ENCODE measurements at places on chromosomes 12 and 14. TPM values are rescaled to one million over a fixed set of nuclear protein-coding genes. Genes with fewer than 3 reads are reported as not detected.

The CIROP gene
- not detected for total RNA-seq

GRCh38 chr12:87233671-87234070 lies 795.5 kb downstream of the C12orf50 start:
- DNase-seq: peak; percentile 28

- peak; percentile 67 for DNase-seq
Observed at GRCh38 chr12:53219292-53219955, 12.4 kb upstream of the ITGB7 start.

DNA sequence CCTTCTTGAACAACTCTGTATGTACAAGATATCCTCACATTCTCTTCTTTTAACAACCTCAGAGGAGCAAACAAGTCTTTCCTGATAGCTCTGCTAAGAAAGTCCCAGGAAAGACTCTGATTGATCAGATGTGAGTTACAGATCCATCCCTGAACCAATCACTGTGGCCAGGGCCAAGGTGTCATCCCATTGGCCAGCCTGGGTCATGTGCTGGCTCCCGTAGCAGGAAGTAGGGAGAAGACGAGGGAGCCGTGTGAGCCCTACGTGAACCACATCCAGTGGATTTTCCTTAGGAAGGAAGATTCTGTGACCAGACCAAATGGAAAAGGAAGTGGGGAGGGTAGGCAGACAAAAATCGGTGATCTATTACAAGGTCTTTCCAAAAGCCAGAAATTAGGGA lies 5.6 kb downstream of the P2RX7 start:
- DNase-seq: no peak

DNA sequence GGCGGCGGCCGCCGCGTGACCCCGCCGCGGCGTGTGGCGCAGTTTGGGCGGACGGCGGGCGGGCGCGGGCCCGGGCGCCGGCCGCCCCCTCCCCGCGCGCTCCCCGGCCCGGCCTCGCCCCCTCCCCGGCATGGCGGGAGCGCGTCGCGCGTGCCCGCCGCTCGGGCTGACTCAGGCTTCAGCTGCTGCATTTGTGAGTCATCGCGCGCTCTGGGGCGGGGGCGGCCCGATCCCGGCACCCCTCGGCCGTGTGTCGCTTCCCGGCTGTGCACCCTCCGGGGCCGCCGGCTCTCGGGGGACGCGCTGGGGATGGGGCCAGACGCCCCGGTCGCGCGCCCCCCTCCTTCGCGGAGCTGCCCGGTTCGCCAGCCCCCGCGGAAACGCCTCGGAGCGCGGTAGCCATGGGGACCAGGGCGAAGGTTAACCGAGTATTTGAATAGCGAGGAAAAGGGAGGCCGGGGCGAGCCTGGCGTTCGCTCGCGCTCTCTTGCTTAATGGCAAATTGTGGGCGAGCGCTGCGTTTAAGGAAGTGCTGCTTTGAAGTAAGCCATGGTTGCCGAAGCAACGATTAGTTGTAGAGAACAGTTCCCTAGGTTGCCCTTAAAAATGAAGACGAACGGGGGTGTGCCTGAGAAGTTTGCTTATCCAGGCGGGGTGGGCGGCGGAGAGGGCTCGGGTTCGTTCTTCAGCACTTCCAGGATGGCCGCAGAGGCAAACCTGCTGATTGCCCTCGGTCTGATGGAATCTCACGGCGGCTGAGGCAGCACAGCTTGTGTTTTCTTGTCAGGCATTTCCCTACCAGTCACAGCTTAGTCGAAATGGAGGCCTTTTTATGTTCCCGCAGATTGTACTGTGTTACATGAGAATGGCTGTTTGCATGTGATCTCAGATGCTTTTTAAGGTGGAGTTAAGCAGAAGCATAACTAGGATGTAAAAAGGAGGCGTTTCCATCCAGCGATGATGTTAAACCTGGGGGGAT lies 896 bp downstream of the EIF5 start:
- DNase-seq: peak; percentile 76

DNA sequence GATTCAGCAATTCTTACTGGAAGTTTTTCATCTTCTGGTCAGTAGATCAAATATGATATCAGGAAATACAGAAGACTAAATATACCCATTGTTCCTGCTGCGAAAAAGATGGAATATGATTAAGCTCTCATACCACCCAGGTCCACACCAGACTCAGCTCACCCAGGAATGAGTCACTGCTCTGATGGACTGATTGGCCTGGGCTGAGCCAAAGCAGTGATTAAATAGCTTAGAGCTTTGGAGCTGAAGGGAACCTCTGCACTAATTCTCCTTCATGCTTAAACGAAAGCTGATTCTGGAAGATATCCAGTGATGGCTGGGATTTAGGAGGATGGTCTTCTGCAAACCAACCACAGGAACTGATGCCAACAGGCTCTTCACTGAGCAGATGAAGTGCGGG lies 62.0 kb upstream of the SYT1 start:
- DNase-seq: peak; percentile 8

DNA sequence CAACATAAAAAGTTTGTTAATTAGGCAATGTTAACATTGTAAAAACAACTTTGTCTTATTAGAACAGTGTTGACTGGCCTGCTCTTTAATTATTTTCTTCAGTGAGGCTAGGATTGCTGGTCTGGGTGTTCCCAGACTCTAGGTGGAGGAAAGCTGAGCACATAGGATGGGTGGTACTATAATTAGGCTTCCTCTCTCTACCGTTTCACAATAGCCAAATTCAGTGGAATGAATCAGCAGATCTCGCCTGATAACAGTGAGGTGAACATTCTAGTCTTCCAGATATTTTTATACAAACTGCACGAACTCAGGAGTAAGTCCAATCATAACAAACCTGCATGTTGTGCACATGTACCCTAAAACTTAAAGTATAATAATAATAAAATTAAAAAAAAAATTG lies 11.9 kb downstream of the PTGDR start:
- DNase-seq: no peak

The ADSS1 gene
- 59.4 TPM for total RNA-seq

DNA sequence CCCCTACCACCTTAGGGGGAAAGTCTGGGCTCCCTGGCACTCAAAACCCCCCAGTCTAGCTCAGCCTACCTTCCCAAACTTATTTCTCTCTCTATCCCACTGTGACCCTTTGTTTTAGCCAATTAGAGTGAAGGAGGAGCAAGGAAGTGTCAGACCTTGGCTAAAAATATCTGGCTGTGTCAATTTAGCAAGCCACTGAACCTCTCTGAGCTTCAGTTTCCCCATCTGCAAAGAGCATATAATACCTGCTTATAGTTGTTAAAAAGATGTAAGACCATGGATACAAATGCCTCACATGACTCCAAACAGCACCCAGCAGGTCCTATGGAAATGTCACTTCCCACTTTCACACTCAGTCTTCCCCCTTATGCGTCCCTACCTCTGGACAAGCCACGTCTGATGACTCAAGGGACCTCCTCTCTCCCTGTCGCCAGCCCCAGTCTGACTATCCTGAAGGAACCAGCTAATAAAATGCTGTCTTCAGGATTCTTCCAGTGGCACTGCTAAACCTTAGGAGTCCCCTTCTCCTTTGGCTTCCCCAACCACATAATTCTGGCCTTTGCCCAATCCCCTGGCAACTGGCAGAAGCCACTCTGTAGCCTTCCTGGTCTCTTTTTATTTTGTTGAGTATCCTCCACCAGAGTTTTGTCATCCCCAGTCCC lies 19.3 kb downstream of the FOXN3 start:
- DNase-seq: no peak

DNA sequence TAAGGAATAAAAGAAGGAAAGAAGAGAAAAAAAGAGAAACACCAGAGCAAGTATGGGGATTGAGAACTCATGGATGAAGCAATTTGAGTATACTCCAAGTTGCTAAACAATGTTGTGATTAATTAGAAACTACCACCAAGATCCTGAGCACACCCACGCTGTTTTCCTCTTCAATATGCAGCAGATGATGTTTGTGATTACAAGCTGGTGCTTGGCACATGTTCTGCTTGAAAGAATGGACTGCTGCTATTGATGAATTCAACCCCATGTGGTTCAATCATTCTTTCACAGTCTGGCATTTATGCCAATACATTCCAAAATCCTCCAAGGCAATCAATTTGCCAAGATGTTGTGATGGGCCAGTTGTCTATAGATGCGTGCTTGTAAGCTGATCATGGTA lies 146.8 kb downstream of the SLC2A13 start:
- no peak for DNase-seq

GRCh38 chr12:81203671-81204204 lies 125.9 kb downstream of the ACSS3 start:
- DNase-seq: no peak

- DNase-seq: no peak
Observed at GRCh38 chr14:37901978-37902377, 305.7 kb upstream of the SSTR1 start.

- DNase-seq: no peak
Observed at GRCh38 chr12:15777355-15778012, 11.7 kb downstream of the EPS8 start.

The GALNT4 gene
- 33.5 TPM for total RNA-seq

GRCh38 chr12:97778111-97778510 lies 315.5 kb downstream of the RMST start:
- DNase-seq: no peak

- no peak for DNase-seq
Observed at GRCh38 chr12:52366738-52367485, at the start of gene KRT85. Gene KRT85 (minus strand): TSS chr12:52367481. CDS start chr12:52367405, 76 bp downstream.

GRCh38 chr12:25051656-25052195 lies 102.8 kb upstream of the BCAT1 start:
- DNase-seq: no peak

DNA sequence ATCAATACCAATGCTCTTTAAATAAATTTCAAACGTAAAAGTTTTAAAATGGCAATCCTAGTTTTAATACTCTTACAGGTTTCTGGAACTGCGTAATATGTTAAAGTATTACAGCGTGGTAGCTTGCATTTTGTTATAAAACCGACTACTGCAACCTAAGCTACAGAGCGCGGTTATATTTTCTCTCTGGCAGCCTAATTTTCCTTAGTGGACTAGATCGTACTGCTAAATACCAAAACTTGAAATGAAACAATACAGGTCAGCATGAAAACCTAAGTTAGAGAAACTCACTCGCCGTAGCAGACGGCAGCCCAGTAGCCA lies 1.2 kb downstream of the CCDC92 start:
- no peak for DNase-seq

DNA sequence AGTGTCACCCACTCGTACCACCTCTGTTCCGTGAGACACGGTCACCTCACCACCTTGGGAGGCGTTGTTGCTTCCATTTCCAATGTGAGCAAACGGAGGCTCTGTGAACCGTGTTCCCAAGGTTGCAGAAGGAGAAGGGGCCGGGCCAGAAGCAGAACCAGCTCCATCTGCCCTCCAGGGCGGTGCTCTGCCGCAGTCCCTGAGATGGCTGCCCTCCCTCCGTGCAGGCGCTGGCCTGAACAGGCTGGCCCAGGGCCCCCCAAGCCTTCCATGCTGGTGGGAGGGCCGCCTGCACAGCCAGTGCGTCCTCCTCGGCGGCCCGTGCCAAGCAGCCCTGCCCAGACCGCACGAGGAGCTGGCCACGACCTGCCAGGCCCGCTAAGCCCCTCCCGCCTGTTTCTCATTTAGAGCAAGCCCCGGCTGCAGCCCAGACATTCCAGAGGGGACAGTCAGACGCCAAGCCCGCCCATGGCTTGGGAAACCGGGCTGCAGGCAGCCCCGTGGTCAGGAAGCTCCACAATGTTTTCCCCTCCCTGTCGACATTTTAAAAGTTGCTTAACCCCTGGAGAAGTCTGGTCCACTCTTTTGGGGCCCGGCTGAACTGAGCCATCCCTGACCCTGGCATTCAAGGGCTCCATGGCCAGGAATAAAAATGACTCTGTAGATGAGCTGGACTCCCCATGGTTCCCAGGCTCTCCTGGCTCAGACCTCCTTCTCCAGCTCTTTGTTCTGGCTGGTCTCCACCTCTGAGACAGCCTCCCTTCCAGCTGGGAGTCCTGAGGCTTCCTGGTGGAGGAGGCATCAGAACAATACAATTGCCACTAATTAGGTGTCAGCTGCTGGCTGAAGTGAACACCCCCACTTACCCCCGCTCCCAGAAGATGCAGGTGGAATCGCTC lies 236.0 kb downstream of the BCL11B start:
- DNase-seq: peak; percentile 89

The ASB2 gene
- total RNA-seq: 39.1 TPM

- DNase-seq: no peak
Observed at GRCh38 chr12:42593874-42594273, 4.3 kb upstream of the PRICKLE1 start.

- peak; percentile 79 for DNase-seq
Observed at GRCh38 chr12:49345051-49345824, 1.4 kb upstream of the DNAJC22 start.

GRCh38 chr14:101024686-101025085 lies 121.2 kb upstream of the RTL1 start:
- DNase-seq: no peak

The GOLGA3 gene
- 204 TPM for total RNA-seq

The FOXG1 gene
- total RNA-seq: not detected

- no peak for DNase-seq
Observed at GRCh38 chr14:95183532-95184412, 26.4 kb upstream of the DICER1 start.

The CCDC197 gene
- not detected for total RNA-seq

GRCh38 chr14:93912782-93913181 lies 14.4 kb upstream of the FAM181A start:
- DNase-seq: peak; percentile 56

The SYNDIG1L gene
- total RNA-seq: not detected

GRCh38 chr12:6306599-6307220 lies 3.8 kb upstream of the PLEKHG6 start:
- no peak for DNase-seq

The FLRT2 gene
- total RNA-seq: 4.8 TPM

DNA sequence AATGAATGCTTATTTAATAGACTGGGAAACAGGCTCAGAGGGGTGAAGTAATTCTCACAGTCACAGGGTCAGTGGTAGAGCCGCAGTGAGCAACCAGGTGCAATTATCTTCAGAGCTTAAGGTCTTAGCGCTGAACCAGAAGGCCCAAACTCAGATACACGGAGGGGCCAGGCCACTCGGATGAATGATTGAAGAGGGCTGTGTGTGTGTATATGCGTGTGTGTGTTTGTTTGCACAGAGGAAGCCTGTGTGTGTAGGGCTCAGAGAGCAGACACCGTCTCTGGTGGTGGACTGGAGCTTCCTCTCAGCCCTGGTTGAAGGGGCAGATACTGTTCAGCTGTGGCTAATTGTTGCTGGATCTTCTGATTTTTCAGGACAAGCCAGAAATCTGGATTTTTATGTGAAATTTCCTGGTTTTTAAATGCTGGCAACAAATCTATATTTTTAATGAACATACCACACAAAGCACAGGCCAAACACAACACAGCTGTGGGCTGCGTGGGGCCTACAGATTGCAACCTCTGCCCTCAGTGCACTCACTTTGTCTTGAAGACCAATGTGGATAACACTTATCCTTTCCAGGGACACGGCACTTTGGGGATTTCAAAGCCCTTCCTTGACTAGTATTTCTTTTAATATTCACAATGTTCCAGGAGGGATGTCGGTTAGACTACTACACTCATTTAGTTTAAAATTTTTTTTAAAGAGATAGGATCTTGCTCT lies 94.5 kb upstream of the NRXN3 start:
- DNase-seq: no peak

The B4GALNT1 gene
- 1.1 TPM for total RNA-seq

- DNase-seq: no peak
Observed at GRCh38 chr12:123397400-123397799, 13.5 kb downstream of the KMT5A start.

DNA sequence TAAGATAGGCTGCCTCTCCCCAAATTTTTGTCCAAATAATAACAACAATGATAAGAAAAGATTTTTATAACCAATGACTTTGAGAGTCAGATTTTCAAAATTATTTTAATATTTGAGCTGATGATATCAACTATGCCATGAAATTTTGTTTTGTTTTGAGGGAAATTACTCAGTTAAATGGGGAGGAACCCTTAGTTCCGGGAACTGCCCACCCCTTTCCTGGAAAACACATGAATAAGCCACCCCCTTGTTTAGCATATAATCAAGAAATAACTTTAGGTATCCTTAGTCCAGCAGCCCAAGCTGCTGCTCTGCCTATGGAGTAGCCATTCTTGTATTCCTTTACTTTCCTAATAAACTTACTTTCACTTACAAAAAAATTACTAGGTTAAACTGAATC lies 61.4 kb downstream of the HMGA2 start:
- DNase-seq: no peak

Measured in stomach (tissue), 19 donors.